ENCODE measurements at places on chromosomes 16 and 17.

DNA sequence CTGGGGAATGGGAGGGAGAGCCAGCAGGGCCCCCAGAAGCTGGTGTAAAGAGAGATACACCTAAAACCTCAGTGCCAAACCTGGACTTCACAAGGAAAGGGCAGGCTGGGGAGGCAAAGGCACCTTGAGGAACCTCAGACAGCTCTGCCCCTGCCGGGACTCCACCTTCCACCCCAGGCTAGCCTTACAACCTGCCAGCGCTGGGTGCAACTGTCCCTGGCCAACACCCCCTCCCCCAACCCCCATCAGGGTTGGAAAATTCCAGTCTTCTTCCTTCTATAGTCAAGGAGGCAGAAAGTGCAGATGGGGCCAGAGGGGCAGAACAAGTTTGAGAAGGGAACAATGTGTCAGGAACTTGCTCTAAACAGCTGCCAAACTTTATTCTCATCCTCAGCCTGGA, 2.2 kb downstream of the YBX2 start:
- DNase-seq: no peak

DNA sequence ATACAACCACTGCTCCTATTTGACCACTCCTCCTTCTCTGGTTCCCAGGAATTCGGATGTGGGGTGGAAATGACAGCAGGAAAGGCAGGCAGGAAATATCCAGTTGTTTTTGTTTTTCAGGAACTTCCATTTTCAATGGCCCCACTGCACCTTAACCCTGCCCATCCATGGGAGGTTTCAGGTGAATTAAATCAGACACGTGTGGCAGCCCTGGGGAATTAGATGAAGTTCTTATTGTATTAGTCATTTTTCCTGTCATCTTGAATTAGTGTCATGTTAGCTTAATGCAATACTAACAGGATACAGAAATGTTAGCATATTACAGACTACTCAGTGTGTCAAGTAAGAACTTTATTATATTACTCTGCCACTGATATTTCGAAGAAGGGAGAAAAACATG, 146.4 kb downstream of the CHD9NB start:
- no peak for DNase-seq

DNA sequence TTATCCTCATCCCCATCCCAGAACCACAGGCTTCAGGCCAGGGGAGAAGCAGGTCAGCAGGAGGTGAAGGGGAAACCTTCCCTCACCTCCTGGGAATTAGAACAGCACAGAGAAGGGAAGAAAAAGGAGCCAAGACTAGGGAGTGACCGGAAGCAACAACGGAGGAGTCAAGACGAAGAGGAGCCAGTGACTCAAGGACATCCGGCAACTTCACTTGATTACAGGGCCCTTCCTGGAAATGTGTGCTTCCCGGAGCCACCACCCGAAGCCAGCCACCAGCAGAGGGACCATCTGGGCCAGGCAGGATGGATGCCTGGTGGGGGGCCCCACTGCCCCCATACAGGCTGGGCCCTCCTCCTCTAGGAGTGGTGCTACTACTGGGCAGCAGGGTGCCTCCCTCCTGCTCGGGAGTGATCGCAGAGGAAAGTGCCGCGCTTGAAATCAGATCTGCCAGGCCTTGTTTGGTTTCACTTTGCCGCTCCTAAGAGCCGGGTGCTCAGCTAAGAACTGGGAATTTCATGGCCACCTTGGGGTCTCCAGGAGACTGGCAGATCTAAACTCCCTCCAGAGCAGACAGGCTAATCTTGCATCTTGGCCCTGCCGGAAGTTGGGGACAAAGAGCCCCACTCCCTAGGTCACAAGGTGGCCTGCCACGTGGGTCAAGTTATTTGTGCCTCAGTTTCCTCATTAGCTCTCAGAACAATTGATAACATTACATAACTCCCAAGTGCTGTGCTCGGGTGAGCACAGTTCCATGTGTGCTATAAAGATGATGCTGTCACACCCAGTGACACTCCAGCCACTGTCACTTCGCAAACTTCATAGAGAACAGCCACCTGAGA, 6.6 kb downstream of the CDC42EP4 start:
- DNase-seq: peak; percentile 94

GRCh38 chr16:65377195-65377594, 255.3 kb upstream of the CDH11 start:
- peak; percentile 72 for DNase-seq

DNA sequence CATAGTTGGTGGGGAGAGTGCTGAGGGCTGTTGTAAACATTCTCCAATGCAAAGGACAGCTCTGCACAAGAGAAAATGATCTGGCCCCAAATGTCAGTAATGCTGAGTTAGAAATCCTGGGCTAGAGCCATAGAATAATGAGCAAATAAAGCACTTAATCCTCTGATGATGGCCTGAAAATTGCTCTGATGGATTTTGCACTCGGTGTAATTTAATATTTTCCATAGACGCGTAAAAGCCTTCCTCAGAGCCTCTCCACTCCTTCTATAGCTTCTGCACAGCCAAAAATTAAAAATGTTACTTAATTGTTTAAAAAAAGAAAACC, 23.7 kb downstream of the FAM20A start:
- DNase-seq: no peak

DNA sequence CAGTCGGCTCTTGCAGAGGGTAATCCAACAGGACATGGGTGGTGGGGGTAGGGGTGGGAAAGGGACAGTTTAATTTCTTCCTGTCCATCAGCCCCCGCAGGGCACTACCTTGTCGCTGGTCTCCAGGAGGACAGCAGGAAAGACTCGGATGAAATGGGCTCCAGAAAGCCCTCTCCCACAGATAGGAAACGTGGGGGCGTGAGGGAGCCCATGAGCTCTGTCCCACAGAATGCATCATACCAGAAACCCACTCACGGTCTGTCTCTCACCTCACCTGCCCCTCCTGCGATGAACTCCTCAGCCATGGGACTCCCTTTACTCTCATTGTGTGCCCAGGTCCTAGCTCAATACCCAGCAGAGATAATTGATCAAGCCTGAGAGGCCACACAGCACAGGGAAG, 240.1 kb downstream of the GSG1L start:
- no peak for DNase-seq

GRCh38 chr17:64781014-64781756, 119.1 kb upstream of the SMURF2 start:
- DNase-seq: peak; percentile 53

GRCh38 chr16:50079397-50080140, 13.8 kb downstream of the HEATR3 start:
- DNase-seq: no peak

- no peak for DNase-seq
Measured at GRCh38 chr16:12588510-12588909, 215.2 kb downstream of the CPPED1 start.

GRCh38 chr17:57666201-57666870, 78.8 kb downstream of the CCDC182 start:
- no peak for DNase-seq

DNA sequence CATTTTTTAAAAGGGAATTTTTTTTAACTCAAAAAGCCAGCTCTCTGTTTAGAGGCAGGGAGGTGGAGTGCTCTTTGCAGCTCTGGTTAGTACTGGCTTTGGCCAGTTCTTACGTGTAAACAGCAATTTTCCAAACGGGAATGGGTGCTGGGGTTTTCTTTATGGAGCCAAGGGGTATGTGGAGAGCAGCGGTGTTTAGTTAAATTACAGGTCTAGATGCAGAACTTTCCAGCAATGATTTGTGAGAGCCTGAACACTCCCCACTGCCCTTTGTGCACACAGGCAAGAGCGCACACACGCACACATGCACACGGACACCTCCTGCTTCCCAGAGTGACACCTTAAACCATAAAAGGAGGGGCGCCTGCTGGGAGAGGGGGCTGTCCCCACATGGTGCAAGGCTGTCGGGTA, 140.2 kb downstream of the MSI2 start:
- DNase-seq: no peak

DNA sequence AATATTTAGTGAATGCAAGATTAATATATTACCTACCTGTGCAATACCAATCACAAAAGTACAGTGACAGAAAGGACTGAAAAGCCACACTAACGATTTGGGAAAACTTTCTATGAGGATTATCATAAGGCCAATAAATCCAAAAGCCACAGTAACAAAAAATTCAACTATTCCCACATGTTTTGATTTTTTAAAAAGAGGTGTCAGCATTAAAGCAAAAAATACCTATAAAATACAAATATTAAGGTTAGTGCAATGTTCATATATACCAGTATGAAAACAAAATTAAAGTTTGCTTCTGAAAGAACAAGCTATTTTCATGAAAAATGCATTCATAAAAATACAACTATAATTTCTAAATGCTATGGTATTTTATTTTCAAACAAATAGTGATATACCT, 24.3 kb downstream of the ABCA5 start:
- DNase-seq: no peak

DNA sequence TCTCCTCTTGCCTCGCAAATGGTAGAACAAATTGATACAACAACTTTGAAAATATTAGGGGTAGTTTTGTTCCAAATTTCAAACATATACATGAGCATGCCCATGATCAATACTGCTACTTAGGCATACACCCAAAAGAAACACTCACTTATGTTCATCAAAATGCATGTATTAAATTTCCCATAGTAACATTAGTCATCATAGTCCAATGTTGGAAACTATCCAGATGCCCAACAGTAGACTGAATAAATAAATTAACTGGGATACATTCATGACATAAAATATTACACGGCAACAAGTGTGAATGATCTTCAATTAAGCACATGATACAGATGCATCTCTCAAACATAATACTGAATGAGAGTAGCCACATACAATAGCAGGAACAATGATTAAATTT, 391.6 kb downstream of the CDH11 start:
- peak; percentile 57 for DNase-seq

DNA sequence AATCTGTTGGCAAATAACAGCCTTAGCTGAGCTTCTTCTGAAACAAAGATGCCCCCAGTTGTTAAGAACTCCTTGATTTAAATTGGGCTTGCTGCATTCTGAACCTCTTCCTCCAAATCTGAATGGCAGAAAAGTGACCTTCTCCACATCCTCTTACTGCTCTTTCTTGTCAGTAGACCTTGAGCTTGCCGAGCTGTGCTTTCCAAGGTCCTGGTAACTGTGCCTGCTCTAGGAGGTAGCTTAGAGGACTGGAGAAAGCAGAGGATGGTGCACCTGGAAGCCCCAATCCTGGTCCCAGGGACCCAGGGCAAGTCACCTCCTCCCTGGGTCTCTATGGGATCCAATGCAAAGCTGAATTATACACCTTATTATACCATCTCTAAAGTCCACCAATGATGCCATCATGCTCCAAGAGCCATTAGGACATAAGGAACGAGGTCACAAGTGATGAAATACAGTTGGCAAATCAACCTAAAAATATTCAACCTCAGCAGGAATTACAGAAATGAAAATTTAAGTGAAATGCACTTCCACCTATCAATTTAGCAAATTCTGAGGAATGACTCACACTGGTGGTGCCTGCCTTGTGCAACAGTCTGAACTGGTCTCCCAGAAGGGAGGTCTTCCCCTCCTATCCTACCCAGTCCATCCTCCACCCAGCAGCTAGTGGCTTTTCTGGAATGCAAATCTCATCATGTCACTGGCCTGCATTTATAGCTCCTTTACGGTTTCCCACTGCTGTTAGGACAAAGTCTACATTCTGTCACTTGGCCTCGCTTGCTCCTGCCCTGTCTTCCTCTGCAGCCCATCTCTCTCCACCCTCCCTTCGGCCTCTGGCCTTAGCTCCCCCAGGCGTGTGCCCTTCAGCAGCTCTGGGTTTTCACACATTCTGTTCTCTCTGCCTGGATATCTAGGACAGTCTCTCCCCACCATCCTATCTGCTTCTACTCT, 36.6 kb downstream of the TOM1L2 start:
- peak; percentile 96 for DNase-seq

GRCh38 chr16:13811834-13812233, 108.1 kb upstream of the ERCC4 start:
- no peak for DNase-seq

DNA sequence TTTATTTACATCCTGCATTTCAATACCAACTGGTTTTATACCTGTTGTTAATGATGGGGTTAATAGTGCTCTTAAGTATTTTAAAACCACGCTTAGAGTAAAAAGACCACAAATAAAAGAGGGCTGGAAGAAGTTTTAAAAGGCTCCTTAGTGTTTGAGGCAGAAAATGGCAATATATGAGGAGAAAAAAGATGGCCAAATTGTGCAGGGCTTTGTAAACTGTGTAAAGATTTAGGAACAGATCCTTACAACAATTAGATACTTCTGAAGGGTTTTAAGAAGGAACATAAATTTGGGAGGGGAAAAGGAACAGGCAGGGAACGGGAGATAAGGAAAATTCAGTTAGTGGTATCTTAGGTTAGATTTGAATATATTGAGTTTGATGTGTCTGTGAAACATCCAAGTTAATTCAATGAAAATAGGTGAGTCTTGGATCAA, 12.7 kb downstream of the CDC27 start:
- no peak for DNase-seq

DNA sequence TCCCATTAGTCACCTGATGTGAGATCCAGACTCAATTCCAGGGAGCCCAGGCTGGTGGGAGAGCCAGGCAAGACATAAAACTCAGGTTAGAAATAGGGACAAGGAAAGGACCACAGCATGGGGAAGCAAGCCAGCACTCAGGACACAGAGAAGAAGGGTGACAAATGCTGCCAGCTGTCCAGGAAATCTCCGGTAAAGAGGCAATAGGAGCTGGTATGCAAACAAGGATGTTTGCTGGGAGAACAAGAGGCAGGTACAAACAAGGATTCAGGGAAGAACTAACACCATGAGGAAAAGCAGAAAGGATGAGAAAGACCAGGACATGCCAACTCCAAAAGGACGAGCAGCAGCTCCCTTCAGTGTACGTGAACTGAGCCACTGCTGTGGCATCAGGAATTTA, 10.2 kb upstream of the TXNDC11 start:
- no peak for DNase-seq

DNA sequence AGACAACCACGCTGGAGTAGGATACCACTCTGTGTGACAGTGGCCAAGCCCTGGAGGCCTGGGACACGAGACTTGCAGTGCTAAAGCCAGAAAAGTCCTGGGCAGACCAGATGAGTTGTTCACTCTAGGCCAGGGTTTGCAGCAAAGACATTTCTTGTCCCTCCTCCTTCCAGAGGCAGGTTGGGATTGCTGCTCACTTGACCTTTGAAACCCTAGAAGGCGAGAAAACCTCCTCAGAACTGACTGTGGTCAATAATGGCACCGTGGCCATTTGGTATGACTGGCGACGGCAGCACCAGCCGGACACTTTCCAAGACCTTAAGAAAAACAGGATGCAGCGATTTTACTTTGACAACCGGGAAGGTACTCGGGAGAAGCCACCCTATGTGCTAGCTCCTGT, 9.8 kb upstream of the EPN3 start:
- DNase-seq: no peak

GRCh38 chr16:55662644-55663031, 6.8 kb downstream of the SLC6A2 start:
- DNase-seq: no peak

Measured in fibroblast of skin of back (primary cell).